ENCODE measurements at places on chromosomes 7 and 10. TPM values are rescaled to one million over a fixed set of nuclear protein-coding genes. Genes with fewer than 3 reads are reported as not detected.

VSTM4 gene
- total RNA-seq = 2.8 TPM

THNSL1 gene
- total RNA-seq = 4.9 TPM

DNA sequence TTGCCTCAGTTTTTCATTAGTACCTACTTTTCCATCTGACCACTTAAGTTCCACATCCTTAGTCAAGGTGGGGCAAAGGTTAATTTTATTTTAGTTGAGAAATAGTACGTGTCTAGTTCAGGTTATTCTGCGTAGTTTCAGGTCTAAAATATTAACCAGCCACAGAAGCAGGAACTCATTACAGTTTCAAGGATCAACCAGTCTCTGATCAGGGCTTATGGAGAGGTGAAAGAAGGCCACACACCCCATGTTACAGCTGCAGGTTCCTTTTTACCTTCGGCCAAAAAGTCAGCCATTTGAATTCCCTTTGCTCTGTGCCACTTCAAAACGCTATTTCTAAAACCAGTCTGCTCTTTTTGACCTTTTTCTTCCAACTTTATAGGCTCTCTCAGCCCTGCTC lies 134.2 kb downstream of the CTTNBP2 start:
- DNase-seq = no peak

DNA sequence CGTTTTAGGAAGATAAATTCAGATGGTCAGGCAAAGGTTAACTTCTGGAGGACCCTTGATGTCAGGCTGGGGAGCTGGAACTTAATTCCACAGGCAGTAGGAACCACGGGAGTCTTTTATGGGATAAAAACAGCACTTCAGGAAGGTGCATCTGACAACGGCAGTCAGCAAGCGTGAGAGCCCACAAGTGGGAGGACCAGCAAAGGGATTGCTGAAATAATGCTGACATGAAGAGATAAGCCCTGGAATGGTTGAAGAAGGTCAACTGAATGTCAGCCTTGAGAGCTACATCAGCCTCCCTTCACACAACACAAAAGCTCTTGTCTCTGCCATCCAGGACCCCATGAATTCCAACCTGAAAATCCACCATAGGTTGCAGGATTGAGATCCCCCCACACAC lies 138.8 kb downstream of the SORCS1 start:
- no peak for DNase-seq

- no peak for DNase-seq
These were observed 2.4 kb downstream of the PLA2G12B start for GRCh38 chr10:72952189-72952588.

- DNase-seq = no peak
These were observed 4.9 kb downstream of the PILRA start for GRCh38 chr7:100378114-100378755.

EBLN1 gene
- not detected for total RNA-seq

C10orf62 gene
- total RNA-seq = not detected

GRCh38 chr7:158047391-158048059 lies 540.1 kb downstream of the PTPRN2 start:
- DNase-seq = no peak

- DNase-seq = no peak
These were observed 3.9 kb upstream of the NMT2 start for GRCh38 chr10:15172306-15172840.

GRCh38 chr7:128934361-128935341 lies 3.1 kb upstream of the IRF5 start:
- no peak for DNase-seq
